ENCODE measurements at places on chromosomes 3 and 15.

- DNase-seq = no peak
These were observed 142.7 kb downstream of the ALDH1A2 start for GRCh38 chr15:57922776-57923175.

- no peak for DNase-seq
These were observed 31.6 kb upstream of the CEP152 start for GRCh38 chr15:48842501-48842900.

DNA sequence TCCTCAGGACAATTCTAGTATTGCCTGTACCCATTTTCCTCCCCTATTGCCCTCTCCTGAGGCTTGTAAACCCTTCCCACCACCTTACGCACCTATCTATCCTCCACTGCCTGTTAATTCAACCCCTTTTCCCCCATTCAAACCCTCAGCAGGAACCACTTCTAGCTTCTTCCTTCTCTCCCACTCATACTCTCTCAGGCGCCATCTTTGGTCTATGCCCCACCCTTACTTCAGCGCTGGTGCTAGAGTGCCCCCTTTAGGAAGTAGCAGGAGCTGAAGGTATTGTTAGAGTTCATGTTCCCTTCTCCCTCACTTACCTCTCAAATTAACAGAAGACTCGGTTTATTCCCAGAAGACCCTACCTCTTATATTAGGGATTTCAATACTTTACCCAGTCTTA lies 121.8 kb upstream of the NLGN1 start:
- DNase-seq = no peak

DNA sequence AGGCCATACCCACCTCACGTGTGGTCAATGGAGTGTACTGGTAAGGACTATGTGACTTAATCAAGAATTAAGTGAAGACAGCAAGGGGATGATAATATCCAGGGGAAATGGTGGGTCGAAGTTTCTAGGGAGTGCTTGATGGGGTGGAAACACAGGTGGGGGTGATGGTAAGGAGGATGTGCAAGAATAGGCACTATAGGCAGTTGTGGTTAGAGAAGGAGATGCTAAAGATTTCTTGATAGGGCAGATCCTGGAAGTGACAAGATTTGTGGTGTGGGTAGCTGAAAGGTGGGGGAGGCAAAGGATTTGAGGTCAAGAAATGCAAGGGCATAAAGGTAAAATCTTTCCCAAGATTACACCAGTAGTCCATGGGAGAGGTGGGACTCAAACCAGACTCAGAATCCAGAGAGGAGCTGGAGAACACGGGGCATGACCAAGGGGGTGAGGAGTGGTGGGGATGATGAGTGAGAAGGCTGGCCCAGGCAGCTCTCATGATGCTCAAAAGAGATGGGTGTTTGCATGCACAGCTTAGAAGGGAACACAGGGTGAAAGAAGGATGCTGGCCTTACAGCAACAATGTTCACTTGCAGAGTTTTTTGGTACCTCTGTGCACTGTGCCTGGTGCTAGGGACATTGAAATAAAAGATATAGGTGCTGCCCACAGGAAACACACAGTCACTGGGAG lies 78.4 kb downstream of the CCR1 start:
- no peak for DNase-seq

GRCh38 chr3:150494411-150494977 lies 51.8 kb downstream of the SERP1 start:
- no peak for DNase-seq

DNA sequence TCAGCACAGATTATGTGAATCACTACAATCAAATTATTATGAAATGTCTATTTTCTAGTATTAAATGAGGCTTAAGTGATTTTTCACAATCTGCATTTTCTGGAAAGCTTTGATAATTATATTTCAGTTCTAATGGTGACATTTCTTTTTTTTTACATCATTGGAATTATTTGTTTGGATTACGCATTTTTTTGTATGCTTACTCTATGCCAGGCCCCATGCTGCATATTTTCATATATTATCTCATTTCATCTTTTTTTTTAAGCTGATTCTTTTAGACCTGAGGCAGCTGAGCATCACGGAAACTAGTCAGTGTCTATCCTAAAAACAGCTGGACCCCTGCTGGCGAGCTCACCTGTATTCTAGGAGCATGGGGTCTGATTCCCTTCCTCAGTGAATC lies 31.1 kb downstream of the SLCO3A1 start:
- DNase-seq = no peak

DNA sequence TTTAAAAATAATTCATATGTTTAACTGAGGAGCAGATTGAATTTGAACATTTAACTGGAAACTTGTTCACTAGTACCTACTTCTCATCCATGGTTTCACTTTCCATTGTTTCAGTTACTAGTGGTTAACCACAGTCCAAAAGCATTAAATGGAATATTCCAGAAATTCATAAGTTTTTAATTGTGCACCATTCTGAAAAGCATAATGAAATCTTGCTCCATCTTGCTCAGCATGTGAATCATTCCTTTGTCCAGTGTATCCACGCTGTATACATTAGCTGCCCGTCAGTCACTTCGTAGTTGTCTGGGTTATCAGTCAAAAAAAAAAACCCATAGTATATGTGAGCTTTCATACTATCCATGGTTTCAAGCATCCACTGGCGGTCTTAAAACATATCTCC lies 217.6 kb downstream of the TPRG1 start:
- no peak for DNase-seq

DNA sequence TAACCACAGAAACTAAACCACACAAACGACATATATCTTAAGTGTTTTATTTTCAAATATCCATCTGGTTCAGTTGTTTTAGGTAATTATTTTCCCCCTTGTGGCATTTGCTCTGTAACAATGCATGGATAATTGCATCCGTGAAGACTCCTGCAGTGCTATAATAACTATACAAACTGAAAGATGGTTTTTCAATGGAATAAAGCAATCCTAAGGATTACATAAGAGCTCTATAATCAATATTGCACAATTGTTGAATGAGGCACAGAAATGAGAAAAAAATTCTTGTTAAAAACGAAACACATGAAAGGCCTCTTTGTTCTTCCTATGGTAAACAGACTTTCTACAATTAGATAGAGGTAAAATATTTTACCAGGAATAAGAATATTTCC lies 446.0 kb upstream of the EPHA3 start:
- DNase-seq = no peak

DNA sequence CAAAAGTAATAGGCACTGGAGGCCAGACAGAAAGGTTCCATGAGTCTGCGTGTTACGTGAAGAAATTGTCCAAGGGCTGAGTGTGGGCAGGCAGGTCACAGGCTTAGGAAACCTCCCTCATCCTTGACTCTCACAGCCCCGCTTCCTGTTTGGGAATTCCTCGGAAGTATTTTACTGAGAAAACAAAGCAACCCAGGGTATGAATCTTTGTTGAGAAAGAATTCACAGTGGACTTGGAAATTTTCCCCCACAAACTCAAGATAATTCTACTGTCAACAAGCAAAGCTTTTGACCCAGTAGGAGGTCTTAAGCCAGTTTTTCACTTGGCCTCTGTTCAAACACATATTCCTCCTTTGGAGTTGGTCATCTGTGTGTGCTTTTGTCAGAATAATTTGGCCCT lies 377.1 kb upstream of the TPM1 start:
- DNase-seq = peak; percentile 38

DNA sequence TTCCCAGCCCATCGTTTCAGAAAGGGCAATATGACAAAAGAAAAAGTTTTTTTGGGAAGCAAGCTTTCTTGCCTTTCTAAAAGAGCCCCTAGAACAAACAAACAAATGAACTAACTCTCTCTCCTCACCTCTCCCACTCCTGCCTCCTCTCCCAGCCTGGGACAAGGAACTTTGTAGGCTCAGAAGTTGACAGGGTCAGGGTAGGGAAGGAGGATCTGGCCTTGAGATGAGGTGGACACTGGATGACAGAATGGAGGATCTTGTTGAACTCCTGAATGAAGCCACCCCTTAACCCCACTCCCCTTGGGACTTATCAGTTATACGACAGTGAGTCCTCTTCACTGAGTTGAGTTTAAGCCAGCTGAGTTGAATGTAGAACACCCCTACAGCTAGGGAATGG lies 1.6 kb upstream of the ITGA11 start:
- DNase-seq = no peak

- no peak for DNase-seq
These were observed 557 bp downstream of the ELL3 start for GRCh38 chr15:43776101-43776717.

GRCh38 chr15:56320316-56320715 lies 44.9 kb upstream of the TEX9 start:
- DNase-seq = no peak

DNA sequence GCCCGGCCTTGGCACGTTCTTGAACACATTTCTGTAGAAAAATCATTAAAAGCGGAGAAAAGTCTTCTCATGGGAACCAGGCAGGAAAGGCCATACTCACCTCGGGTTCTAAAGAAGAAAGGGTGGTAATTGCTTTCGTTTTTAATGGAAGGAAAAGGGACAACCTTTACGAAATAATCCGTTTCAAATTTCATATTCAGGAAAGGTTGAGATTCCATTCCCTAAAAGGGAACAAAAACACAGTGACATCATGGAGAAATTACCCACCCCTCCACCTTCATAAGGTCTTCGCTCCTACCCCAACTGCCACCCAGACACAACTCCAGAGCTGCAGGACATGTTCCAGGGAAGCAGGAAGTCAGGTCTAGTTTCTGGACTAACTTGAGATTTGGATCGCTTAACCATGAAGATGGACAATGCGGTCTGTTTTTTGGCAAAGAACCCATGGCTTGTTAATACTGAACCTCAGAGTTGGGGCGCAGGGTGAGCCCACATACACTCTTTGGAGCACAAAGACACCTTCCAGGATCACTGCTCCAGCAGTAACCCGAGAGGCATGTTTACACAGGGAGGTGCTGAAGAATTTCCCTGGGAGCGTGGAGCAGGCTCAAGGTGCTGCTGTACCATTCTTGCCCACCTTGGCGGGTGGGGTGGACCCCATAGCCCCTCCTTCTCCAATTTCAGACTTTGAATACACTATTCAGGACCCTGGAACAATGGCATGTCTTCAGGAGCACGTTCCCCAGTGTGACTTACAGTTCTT lies 49.2 kb downstream of the SPATA12 start:
- DNase-seq = no peak

- no peak for DNase-seq
These were observed 355.2 kb downstream of the FOXP1 start for GRCh38 chr3:71228156-71228866.

- DNase-seq = no peak
These were observed 5.2 kb downstream of the LRIG1 start for GRCh38 chr3:66495668-66496045.

DNA sequence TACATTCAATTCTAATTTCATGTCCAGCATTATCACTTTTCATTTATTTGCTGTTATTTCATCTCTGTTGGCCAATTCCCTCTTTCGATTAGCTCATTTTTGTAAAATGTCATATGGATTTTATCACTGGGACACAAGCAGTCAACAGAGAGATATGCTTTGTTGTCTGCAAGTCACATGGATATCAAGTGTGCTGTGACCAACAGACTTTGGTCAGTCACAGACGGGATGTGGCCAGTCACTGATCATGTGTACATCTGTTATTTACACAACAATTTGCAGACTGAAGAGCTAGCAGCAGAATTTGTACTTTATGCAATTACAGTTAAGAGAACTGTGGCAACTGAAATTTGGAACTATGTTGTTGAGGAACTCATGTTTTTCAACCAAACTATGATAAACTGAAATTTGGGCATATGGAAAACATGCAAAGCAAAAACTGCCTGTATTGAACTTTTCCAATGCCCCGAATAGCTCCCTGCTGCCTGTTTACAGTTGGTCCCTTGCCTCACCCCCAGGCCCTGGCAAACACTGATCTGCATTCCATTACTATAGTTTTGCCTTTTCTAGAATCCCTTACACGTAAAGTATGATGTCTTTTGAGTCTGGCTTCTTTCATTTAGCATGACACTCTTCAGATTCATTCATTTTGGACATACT lies 104.4 kb downstream of the RPL22L1 start:
- DNase-seq = no peak

DNA sequence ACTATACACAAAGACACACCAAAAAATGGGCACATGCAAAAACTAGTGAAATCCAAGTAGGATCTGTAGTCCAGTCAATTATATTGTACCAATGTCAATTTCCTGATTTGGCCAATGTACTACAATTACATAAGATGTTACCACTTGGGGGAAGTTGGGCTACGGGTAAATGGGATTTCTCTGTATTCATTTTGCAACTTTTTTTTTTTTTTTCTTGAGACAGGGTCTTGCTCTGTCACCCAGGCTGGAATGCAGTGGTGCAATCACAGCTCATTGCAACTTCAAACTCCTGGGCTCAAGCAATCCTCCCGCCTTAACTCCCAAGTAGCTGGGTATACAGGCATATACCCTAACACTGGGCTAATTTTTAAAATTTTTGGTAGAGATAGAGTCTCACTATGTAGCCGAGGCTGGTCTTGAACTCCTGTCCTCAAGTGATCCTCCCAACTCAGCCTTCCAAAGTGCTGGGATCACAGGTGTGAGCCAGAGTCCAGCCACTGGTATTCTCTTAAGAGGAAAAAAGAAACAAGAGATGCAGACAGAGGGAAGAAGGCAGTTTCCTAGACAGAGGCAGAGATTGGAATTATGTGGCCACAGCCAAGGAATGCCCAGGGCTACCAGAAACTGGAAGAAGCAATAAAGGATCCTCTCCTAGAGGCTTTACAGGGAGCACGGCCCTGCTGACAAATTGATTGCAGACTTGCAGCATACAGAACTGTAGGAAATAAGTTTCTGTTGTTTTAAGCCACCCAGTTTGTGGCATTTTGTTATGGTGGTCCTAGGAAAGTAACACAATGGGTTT lies 33.3 kb downstream of the TFDP2 start:
- DNase-seq = peak; percentile 7

GRCh38 chr15:60660290-60661051 lies 181.5 kb upstream of the ICE2 start:
- DNase-seq = peak; percentile 79

DNA sequence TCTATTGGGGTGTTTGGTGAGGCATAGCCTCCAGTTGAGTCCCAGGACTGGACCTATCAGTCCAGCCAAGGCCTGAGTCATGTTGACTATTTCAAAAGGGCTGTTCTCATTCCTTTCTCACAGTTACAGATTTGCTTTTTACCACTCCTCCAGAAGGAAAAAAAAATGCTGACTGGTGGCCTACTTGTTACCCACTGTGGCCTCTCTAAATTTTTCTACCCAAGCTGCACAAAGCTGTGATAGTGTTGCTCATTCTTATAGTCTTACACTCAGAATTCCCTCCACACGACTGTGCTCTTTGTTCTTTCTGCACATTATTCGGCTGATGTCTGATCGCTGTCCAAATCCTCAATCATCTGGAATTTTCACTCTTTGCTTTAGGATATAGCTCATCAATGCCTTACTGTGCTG lies 1142.2 kb downstream of the IGSF11 start:
- DNase-seq = peak; percentile 41

GRCh38 chr3:115975353-115975752 lies 352.0 kb downstream of the GAP43 start:
- DNase-seq = peak; percentile 70

Measured in iris pigment epithelial cell (primary cell).